ENCODE measurements at places on chromosomes 2 and 18.
A peak's percentile ranks its signal among the peaks of the same experiment; 100 is the strongest.

DNA sequence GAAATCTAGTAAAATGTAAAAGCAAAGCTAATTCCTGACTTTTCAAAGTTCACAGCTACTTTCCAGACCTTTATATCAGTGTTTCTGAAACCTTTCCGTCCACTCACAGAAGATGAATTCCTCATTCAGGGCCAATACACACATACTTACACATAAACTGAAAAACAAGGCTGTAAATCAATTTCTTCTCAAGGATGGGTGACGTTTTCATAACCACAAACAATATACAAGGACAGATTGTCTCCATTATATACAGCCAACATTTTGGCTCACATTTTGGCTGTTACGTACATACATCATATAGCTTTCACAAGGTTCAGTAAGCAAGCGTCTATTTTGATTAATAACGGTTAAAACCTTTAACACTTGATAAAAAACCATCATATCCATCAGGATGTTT is 1.4 kb downstream of the RPRD1A start:
- DNase-seq = no peak

DNA sequence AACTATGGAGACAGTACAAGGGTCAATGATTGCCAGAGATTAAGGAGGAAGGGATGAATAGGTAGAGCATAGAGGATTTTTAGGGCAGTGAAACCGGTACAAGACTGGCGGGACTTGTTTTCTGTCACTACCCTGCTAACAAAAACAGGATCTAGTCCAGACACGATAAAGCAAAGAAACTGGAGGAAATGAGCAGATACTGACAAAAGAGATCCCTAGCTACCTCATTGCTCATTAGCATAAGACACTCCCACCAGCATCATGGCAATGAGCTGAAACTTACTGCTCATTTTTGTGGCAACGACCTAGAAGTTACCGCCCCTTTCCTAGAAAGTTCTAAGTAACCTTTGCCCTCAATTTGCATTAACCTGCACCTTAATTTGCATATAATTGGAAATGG is 131.2 kb downstream of the ETAA1 start:
- no peak for DNase-seq

DNA sequence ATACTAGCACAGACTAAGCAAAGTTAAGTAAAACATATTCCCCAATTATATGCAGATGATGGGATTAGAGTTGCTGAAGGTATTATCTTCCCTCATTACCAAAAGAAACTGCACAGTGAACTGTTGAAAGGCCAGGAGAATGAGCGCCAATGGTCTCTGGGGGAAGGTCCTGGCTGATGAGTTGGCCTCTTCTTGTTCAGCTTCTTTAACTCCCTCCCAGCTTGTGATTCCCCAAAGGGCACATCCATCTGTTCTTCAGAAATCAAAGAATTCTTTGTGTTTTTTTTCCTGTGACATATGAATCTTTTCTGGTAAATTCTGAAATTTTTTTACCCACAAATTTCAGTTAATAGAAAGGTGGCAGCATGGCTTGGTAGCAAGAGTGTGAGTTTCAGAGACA is 667.6 kb downstream of the CNTNAP5 start:
- no peak for DNase-seq

GRCh38 chr2:112910219-112910618 is 746 bp upstream of the IL37 start:
- DNase-seq = no peak

DNA sequence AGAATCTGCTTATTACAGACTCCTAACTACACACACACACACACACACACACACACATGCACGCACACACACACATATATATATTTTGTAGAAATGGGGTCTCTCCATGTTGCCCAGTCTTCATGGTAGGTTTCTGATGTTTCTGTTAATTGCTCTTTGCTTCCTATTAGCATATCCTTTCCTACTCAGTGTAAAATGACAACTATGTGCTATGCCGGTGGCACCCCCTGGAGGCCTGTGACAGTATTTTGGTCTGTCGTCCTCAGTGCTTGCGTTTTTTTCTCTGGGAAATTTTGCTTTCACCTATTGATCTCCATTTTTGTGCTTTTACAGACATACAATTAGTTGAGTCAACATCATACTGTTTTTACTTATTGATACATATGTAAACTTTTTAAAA is 322.1 kb downstream of the LRRTM1 start:
- DNase-seq = peak; percentile 7

DNA sequence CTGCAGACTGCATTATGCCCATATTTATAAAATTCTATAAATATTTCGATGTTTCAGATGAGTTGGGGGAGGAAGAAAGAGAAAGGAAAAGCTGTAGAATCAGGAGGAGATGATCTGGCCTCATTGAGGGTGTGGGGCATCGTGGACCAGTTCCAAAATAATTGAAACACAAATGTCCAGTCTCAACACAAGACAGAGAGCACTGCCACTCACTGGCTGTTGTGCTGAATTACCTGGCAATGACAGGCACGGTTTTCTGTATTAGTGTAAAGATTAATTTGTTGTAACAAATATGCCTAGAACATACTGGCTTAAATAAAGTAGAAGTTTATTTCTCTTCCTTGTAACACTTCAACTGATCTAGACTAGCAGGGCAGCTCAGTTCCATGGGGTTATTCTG is 24.1 kb downstream of the POLE4 start:
- DNase-seq = peak; percentile 22

DNA sequence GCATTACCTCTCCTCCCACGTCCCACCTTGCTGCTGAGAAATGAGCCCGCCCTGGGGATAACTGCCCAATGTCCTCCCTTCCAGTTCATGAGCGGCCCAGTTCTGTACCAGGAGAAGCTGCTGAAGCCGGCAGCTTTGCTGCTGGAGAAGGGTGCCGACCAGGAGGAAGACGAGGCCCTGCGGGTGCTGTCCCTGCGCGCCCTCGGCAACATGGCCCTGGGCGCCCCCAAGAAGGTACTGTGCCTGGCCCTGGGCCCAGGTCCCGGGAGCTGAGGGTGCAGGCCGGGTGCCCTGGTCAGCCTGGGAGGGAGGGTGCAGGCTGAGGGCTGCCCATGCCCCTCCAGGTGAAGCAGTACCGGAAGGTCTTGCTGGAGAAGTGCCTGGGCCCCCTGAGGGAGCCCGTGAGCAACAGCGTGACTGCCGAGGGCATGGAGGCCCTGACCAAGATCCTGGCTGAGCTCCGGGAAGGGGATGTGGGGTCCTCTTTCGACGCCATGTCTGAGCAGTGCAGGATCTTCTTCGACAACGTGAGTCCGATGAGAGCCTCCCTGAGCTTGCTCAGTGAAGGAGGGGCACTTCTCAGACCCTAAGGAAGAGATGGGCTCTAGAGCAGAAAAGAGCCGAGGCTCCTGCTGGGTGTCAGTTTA is 25.7 kb downstream of the HJURP start:
- DNase-seq = no peak

- DNase-seq = no peak
Measured at GRCh38 chr2:24702800-24703199, 90.4 kb downstream of the PTRHD1 start.

- no peak for DNase-seq
Measured at GRCh38 chr2:83784315-83784714, 674.8 kb downstream of the SUCLG1 start.

DNA sequence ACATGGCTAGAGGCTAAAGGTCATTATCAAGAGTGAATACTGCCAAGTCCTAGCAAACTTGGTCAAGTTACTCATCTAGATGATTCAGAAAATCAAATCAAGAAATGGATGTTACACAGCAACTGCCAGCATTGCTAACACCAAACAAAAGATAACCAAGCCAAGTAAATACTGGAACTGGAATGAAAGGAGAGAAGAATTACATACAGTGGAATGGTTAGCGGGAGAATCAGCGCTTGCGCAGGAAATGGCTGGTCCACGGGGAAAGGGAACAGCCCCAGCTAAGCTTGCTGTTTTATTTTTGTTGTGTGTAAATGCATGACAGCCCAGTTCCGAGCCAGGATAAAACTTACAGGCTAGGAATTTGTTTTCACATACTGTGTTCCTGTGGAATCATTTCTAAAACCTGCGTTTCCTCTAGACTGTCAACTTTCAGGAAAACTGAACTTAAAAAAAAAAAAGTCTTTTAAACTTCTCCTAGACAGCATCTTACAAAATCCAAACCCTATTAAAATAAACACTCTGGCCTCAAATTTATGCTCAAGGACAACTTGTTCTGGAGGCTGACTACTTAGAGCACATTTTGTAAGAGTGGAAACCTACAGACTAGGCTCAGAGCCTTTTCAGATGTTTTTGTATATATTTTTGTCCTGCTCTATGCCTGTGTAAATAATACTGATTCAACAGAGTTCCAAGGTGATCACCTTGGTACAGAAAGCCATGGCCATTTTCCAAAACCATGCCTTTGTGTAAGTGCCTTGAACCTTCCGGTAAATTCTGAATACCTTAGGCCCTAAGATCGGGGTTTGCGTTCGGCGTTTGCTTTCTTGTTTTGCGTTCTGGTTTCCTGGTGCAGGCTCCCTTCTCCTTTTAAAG is 30.7 kb upstream of the TXNDC2 start:
- DNase-seq = no peak

- DNase-seq = no peak
Measured at GRCh38 chr2:146934921-146935320, 909.9 kb upstream of the ACVR2A start.

DNA sequence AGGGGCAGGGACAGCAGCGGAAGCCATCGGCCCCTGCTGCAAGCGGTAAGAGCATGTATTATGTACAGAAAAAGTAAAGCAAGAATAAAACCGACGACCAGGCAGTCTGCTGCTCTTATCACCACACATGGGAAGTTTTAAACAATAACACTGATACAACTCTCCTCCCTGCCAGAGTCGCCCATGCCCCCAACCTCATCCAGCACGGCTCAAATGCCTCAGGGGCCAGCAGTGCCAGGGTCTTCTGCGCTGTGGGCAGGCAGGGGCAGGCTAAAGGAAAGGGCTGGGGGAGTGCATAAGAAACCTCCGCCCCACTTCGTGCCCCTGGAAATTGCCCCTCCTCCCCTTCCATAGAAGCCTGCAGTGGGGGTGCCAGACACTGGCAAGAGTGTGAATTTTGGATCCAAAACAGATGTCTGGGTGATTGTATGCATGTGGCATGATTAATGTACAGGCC is 10.1 kb downstream of the TEX51 start:
- DNase-seq = no peak

DNA sequence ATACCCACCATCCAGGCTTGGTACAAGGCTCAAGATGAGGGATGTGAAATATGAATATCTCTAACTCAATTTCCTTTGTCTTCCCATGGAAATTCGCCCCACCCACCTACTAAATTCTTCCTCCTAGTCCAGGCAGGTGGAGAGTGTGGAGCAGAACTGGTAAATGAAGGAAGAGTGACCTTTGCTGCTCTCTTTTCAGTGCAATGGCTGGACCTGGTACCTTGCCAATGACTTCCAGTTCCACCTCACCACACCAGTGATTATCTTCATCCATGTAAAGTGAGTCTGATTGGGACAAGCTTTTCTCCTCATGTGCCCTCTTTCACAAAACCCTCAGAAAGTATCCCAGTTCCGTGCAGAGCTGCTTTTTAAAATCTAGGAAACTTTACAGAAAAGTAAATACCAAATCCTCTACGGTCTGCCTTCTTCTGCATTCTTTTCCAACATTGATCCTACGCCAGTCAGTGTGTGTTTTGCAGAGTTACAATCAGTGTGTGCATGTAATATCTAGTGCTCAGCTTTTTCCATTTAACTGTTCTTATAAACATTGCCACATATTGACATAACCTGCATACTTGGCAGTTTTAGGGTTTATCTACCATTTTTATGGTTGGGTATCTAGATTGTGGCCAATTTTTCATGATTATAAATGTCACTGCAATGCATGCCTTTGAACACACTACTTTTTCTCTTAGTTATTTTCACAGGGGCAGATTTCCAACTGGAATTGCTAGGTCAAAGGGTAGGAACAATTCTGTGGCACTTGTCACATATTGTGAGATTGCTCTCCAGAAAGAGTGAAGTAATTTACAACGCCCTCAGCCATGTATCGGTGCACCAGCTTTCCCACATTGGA is 86.5 kb upstream of the SEC11C start:
- DNase-seq = no peak

GRCh38 chr2:239249776-239250175 is 151.0 kb downstream of the HDAC4 start:
- no peak for DNase-seq

GRCh38 chr2:99382143-99382542 is 45.0 kb downstream of the EIF5B start:
- DNase-seq = no peak

- peak; percentile 47 for DNase-seq
Measured at GRCh38 chr18:57836557-57836956, 33.4 kb upstream of the ATP8B1 start.

DNA sequence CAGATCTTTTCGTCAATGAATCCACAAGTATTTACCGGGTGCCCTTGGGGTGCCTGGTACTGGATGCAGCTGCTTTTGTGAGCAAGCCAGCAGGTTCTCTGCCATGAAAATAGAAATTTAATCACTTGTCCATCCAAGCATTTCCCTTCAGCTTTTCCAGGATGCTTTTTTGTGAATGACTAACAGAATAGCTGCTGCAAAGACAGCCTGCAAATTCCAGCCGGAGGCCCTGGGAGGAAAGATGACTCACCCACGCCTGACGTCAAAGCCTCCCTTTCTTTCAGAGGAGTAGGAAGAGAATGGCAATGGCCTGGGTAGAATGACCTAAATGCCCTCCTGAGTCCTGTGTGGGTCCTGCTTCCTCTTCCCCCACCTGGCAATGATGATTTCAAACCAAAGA is 111.9 kb downstream of the AP1S3 start:
- DNase-seq = peak; percentile 80

- DNase-seq = no peak
Measured at GRCh38 chr2:96880891-96881273, 11.0 kb upstream of the SEMA4C start.

DNA sequence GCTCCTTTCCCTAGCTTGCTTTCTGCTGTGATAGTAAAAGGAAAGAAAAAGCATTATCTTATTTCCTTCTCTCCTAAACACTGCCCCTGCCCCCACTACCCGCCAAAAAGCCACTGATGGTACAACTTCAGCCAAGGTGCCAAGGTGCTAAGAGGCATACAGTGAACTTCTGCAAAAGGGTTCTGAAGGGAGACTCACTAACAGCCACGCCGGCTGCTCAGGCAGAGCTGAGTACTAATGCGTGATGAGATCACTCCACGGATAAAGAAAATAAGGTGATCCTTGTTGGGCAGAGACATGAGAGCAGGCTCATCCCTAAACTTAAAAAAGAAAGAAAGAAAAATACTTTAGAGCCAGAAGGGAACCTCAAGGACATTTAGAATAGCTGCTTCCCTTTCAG is 60.5 kb upstream of the PXDN start:
- no peak for DNase-seq

DNA sequence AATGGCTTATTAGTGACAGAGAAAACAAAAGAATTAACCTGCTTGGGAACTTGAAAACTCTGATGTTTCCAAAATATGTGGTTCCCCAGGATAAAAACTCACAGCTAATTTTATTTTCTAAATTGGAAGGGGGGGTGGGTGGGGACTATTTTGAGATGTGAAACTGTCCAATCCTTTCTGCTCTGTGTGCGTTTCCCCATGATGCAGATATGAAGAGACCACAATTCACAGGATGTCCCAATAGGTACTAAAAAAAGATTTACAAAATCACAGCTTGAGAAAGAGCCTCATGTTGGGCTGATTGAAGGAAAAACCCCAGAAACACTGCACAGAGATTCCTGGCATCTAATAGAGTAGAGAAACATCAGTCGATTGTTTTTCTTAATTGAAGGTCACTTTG is 273.2 kb downstream of the ARHGAP15 start:
- no peak for DNase-seq
